COLO829 (cell line): ENCODE measurements at places on chromosomes 7 and 10.

- DNase-seq, result no peak
These were observed 67.8 kb upstream of the NPVF start for GRCh38 chr7:25296086-25296485.

DNA sequence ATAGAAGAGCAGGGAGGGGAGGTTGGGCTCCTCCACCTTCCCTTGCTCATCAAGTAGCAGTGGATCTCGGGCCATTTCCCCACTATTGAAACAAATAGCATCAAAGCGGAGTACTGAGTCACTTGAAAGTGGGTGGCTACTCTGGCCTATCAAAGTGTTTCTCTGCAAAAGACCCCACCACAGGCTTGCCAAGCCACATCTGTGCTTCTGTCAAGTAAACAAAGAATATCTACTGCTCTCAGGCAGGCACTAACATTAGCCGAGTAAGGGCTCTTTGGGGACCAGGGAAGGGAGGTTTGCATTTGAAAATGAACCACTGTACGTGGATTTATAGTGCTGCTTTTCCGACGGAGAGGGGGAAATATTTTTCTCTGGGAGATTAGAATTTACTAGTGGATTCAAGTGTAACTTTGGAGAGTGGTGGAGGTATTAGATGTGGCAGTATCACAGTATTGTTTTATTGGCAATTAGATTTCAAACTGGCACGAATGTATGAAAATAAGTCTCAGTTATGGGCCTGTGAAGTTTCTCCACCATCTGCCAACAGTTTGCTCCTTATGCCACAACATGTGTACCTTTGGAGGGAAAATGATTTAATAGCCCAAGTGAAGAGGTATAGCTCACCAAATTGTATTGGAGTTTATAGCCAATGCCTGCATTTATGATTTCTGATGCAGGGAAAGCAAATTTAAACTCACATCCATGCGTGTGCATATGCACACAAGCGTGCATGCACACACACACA, 97.5 kb downstream of the RPS24 start:
- no peak for DNase-seq

- peak; percentile 68 for DNase-seq
These were observed 7.3 kb downstream of the FSCN3 start for GRCh38 chr7:127600885-127601284.

GRCh38 chr10:25508112-25508815, 333.5 kb downstream of the GPR158 start:
- DNase-seq, result no peak

DNA sequence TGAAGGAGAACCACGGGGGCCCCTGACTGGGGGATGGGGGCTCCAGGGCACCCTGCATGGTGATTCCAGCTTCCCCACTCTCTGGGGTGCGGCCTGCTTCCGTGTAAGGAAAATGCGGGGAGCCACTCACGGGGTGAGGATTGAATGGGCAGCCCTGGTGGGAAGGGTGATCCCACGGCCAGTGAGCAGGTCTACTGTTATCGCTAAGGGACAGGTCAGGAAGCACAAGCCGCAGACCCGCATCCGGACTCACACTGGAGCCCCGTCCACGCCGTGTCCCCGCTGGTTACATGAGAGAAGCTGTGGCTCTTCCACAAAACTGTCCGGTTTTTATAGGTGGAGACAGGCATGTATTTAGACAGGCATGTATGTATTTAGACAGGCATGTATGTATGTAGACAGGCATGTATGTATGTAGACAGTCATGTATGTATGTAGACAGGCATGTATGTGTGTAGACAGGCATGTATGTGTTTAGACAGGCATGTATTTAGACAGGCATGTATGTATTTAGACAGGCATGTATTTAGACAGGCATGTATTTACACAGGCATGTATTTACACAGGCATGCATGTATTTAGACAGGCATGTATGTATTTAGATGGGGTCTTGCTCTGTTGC, 5.7 kb downstream of the PSMG3 start:
- DNase-seq, result no peak

GRCh38 chr10:83448013-83448412, 691.3 kb upstream of the GHITM start:
- DNase-seq, result no peak

GRCh38 chr10:78745441-78745840, 323.3 kb upstream of the ZMIZ1 start:
- no peak for DNase-seq

- peak; percentile 73 for DNase-seq
These were observed 175.1 kb downstream of the AVL9 start for GRCh38 chr7:32670110-32671025.

GRCh38 chr10:88120599-88121333, 257.3 kb downstream of the PTEN start:
- no peak for DNase-seq

GRCh38 chr10:67978749-67979148, 94.3 kb downstream of the SIRT1 start:
- DNase-seq, result no peak

DNA sequence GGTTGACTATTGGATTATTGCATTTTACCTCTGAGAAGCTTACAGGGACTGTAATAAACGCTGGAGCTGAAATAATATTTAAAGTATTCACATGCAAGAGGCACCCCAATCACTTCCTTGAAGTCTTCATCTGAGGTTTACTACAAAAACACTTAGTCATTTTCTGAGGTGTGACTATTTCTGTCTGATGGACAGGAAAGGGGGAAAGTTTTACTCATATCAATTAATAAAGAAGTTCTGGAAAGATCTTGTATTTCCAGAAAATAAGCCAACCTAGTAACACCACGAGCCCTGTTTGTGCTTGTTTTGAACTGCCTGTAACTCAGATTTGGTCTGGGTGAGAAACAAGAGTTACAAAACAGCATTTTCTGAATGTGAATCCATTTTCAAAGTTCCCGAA, 63.9 kb upstream of the PRKCQ start:
- DNase-seq, result no peak

DNA sequence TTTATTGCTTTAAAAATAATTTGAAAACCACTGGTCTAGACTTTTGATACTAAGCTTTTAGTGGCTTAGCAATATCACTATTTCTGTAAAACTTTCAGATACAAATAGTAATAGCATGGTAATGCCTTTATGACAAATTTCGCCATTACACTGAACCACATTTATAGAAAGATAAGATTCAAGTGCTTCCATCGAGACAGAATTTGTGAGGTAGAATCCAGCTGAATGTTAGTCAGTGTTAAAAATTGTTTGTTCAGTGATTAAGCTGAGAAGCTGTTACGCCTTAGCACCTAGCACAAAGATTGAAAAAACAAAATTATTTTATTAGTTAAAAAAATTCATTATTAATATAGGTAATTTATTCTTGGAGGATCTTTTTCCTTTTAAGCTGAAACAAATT, 36.5 kb downstream of the GNAT3 start:
- DNase-seq, result no peak

DNA sequence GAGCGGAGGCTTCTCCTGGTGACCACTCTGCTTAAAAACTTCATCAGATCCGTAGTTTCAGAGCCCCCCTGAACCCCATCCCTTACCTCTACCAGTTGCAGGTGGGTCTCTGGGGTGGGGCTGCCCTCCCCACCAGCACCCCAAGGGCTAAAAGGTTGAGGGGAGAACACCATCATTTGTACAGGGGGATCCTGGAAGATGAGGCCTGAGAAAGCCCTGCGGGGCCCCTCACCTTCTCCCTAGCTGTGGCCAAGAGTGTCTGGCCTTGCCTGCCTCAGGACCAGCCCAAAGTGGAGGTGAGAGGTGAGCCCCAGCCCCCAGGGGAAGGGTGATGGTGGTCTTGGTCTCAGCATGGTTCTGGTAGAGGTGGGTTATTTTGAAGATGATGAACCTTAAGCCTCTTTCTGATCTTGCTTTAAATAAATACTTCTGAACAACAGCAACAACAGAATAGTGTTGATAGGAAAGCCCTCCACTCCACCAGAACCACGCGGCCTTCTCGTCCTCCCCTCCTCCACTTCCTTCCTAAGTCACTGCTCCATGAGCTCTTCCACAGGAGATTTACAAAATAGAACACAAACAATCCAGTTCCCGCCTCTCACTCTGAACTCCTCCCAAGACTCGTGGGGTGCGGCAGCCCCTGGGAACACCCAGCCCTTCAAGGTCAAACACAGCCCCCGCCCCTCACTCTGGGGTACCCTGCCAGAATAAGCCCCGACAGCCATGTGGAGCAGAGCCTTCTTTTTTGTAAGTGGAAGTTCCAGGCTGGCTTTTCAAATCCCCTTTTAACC, 169.1 kb downstream of the EGFR start:
- DNase-seq, result no peak

DNA sequence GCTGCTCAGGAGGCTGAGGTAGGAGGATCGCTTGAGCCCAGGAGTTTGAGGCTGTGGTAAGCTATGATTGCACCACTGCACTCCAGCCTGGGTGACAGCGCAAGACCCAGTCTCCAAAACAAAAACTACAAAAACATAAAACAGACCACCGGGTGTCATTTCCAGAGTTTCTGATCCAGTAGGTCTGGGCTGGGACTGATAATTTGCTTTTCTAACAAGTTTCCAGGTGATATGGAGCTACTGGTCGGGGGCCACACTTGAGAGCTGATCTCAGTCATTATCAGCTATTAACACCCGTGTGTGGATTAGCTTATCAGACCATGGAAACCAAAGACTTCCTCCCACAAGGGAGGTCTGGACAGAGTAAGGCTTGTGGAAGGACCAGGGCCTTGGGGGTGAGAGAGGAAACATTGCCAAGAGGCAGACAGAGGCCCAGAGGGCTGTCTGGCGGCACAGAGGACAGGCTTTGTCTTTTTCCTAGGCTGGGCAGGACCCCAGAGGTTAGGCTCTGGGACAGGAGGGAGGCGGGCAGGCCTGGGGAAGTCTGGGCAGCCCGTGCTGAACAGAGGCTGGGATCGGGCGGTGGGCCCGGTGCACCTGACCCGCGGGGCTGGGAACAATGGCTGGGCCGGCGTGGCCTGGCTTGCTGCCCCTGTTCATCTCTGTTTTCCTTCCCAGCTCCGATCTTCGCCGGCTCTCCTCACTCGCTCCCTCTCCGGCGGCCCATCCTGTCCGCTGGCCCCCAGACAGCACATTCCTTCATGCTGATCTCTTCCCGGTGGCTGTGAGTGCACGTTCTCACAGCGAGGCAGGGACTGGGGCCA, 25.2 kb downstream of the TMEM270 start:
- no peak for DNase-seq

DNA sequence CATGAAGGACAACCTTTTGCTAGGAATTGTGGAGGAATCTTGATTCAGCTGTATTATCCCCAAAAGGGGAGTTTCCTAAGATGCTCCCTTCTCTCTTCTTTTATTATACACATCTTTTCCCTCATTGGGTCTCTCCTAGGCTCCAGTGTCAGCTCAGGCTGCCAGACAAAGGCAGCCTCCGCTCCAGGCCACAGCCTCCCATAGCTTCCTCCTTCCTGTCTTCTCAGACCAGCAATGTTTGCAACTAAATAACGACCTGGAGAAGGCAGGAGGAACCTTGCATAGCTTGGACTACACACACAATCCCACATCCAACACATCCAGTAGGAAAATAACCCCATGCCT, 12.3 kb downstream of the SFXN3 start:
- DNase-seq, result no peak

DNA sequence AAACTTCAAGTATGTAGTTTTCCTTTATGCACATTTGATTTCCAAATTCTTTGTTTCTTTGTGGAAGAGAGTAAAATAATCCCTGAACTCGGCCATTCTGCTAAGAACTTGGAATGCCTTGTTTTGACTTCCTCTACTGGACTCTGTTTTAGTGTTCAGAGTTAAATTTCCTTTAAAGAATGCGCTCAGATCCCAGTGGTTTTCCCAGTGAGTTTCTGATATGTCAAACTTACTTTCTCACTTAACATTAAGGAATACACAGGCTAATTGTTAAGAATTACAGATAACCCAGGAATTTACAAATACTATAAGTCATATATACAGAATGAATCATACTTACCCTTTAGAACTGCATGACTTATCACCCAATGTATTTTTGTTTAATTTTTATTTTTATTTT, 1067.6 kb upstream of the CELF2 start:
- DNase-seq, result no peak

- no peak for DNase-seq
These were observed 341.0 kb upstream of the NPSR1 start for GRCh38 chr7:34317039-34317438.

DNA sequence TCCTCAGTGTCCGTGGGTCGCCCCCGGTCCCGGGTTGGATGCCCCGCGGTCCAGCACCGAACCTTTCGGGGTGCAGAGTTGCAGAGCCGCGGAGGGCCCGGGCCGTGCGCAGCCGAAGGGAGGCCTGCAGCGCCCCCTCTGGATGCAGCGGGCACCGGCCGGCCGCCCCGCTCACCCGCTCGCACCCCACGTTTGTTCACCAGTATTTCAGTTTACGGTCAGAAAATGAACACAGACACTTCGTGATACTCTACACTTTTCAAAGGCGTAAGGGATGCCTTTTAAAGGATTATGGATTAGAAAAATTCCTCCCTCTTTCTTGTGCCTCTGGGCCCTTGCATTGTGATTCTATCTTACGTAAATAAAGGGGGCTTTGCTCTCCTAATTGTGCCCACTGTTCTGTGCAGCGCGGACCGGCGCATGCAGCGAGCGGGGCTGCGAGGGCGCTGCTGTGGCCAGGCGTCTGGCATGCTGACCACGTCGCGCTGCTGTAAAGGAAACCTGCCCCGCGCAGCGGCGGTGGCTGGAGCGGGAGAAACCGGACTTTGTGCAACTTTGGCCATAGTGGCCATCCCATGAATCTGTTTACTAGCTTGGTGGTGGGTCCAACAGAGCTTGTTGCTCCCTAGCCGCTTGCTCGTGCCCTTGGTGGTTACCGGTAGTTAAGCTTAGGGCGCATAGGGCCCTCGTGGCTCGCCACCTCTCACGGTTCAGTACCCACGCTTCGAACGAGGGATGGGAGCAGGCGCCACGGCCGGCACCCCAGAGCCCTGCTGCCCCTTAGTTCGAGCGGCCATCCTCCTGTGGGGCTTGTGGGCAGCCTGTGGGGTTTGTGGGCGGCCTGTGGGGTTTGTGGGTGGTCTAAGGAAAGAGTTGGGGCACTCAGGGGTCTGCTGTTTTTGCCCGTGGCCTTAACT, 739 bp upstream of the MEST start:
- no peak for DNase-seq

DNA sequence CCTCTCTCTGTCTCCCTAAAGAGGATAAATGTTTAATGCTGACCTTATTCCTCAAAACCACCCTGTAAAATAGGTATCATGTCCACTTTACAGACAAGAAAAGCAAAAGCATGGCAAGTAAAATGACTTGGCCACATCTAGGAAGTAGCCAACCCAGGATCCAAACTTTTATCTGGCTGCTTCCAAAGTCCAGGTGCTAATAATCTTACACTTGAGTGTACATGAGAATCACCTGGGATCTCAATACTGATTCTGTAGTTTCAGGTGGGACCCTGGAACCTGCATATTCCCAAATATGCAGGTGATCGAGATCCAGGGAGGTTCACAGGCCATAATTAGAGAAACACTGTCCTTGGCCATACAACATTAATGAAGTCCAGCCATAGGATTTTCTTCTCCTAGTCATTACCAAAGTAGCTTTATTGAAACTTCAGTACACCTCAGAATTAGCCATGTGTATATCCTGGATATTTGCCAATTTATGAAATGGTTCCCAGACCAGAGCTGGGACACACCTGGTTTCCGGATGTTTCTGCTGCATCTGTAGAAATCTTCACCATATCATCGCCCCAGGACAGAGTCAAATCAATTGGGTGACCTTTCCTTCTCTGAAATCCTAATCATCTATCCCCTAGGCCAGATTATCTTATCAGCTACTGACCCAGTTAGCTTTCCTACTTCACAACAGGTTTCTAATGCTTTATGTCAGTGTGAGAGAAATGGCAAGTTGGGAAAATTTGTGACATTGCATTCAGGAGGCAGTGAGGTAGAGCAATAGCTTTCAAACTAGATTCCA, 119.1 kb upstream of the KMT2E start:
- no peak for DNase-seq

- no peak for DNase-seq
These were observed 271.5 kb upstream of the FZD8 start for GRCh38 chr10:35913628-35914027.

GRCh38 chr7:29147821-29148220, 1.5 kb upstream of the CPVL start:
- DNase-seq, result no peak
